ENCODE measurements at places on chromosomes 1 and 21.
A peak's percentile ranks its signal among the peaks of the same experiment; 100 is the strongest.

GRCh38 chr21:14120091-14120734, 90.5 kb downstream of the LIPI start:
- DNase-seq = peak; percentile 52

DNA sequence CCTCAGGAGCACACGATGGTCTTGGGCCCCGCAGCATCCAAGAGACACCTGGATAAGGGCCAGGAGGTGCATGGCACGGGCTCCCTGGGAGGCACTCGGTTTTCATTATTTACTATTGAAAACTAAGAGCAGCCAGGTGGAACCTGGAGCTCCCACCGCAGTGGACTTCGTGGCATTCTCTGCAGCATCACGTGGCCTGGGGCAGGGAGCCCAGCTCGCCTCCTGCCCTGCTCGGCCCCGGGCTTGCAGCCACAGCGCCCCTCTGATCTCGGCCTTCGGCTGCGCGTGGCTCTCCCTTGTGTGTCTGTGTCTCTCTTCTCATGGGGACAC, 121.6 kb downstream of the SIK1 start:
- DNase-seq = no peak

- DNase-seq = no peak
These were observed 7.6 kb upstream of the EIF4G3 start for GRCh38 chr1:21184276-21184675.

GRCh38 chr1:244893836-244894235, 29.5 kb upstream of the HNRNPU start:
- DNase-seq = no peak

DNA sequence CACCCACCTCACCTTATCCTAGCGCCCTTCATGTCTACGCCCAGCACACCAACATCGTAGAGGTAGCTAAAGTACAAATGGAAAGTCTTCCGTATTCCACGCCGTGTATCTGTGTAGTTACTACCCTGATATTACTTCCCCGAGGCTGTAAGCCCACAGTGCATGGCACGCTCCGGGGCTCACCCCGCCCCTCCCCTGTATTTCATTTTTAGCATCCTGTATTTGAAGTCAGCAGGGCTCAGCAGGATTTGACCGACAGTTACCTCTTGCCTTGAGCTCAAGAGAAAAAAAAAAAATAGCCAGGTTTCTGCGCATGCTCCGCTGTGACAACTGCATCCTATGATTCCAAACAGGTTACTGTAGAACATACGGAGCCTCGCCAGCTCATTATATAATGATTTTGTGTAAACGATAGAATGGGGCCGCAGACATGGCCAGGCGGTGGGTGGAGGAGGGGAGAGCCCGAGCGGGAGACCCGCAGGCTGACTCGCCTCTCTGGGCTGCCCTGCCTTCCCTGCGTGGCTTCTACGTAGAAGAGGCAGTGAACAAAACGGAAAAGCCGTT, 1.3 kb downstream of the ABCG1 start:
- peak; percentile 88 for DNase-seq

GRCh38 chr21:14686466-14687267, 140.6 kb upstream of the SAMSN1 start:
- no peak for DNase-seq

DNA sequence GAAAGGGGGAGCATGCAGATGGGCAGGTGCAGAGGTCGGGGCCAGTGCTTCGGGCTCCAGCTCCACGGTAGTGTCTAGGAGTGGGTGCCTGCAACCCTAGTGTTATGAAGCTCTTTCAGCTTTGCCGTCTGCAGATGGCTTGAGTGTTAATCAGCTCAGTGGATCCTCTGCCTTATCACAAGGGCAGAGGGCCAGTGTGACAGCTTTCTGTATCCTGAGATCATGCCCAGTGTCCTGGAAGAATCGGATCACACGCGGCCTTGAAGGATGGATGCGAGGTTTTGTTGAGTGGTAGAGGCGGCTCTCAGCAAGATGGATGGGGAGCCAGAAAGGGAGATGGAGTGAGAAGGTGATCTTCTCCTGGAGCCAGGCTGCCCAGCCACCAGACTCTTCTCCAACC, 25.5 kb upstream of the C1orf146 start:
- DNase-seq = no peak

GRCh38 chr1:163772246-163772645, 450.5 kb downstream of the NUF2 start:
- no peak for DNase-seq

DNA sequence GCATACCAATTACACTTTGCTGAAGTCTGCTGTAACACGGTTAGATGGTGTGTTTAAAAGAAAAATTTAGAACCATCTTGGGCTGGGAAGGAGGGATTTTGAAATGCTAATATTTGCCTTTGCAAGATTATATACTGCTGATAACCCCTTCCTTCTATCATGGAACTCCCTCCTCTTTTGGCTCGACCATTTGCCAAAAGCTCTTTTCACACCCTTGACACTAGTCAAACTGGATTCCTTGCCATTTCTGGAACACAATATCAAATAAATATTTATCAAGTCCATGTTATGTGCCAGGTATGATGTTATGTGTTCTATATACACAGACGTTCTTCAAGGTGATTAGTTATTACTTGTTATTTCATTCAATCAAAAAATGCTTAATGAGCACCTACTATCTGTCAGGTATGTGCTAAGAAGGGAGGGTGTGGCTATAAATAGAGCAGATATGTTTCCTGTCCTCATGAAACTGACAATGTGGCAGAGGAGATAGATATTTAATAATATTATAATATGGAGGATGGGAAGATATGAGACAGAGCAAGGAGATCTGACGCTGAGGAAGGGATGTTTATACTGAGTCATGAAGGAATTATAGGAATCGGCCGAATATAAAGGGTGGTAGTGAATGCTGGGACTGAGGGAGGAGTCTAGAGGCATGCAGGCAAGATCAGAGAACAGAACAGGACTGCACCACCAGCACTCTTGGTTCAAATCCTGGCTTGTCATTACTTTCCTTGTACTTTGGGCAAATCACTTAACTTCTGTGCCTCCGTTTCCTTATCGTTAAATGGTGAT, 16.1 kb upstream of the XPR1 start:
- DNase-seq = no peak

- DNase-seq = no peak
These were observed 22.3 kb upstream of the PDE9A start for GRCh38 chr21:42631142-42631541.

DNA sequence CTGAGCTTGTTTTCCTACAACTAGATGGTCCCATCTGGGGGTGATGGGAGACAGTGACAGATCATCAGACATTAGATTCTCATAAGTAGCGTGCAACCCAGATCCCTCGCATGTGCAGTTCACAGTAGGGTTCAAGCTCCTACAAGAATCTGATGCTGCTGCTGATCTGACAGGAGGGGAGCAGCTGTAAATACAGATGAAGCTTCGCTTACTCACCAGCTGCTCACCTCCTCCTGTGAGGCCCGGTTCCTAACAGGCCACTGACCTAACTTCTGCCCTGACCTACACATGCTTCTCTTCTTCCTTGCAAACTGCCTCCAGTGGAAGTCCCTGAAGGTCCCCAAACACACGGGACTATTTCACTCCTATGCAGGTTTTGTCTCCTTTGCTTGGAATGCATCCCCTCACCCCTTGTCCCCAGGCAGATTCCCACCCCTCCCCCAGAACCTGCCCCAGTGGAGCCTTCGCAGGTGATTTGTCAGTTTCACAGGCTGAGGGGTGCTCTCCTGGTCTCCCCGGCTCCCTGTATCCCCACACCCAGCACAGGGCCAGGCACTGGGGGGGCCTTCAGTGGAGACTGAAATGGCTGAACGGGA, 5.7 kb upstream of the ZBTB48 start:
- no peak for DNase-seq

All from activated naive CD4-positive, alpha-beta T cell treated with anti-CD3 and anti-CD28 coated beads, Interleukin-2, amount 10 ng/mL, durations not matched to agents 7 days and 5 days (primary cell).